Fibroblast of skin of left quadriceps (primary cell): ENCODE measurements at places on chromosomes 6 and 20.

DNA sequence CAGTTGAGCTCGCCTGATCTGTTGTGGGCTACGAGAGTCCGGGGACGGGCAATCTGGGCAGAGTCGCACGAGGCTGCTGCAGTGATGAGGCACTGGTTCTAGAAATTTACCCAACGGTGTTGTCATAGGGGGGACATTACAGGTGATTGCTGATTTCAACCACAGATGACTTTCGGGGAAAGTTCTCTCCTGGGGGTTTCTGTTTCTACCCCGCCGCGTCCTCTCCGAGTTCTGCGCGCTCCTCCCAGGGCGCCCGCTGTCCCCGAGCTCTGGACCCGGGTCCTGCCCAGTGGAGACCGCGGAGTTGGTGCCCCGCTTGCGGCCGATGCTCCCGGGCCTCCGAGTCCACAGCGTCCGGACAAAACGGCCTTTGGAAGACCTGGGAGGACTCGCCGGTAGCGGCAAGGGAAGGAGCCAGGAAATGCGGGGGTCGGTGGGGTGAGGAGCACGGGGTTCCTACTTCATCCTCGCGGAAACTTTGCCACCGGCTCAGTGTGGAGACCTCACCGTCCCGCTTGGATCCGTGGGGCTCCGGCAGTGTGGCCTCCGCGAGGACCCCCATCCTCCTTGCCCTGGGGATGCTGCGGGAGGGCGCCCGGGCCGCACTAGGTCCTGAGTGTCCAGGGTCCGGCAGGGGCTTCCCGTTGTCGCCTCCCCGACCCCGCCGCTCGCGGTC lies 12.3 kb upstream of the RAET1L start:
- DNase-seq, result no peak

DNA sequence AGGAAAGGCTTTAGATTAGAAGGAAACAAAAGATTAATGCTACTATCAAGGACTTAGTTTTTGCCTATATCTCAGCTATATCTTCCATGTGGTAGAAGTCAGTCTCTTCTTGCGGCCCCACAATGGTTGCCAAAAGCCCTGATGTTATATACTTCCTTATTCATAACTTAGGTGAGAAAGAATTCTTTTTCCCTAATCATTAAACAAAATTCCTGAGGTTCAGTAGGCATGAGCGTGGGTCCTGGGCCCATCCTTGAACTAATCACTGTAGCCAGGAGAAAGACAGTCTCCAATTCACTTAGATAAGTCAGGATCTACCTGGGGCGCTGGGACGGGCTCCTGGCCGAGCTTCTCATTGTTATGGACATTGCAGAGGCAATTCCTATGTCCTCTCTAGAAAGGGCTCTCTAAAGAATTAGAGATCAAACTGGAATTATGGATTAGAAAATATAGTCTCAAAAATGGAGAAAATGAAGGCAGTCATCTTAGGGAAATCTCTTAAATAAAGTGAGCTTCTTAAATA lies 134.3 kb downstream of the KIF6 start:
- DNase-seq, result no peak

DNA sequence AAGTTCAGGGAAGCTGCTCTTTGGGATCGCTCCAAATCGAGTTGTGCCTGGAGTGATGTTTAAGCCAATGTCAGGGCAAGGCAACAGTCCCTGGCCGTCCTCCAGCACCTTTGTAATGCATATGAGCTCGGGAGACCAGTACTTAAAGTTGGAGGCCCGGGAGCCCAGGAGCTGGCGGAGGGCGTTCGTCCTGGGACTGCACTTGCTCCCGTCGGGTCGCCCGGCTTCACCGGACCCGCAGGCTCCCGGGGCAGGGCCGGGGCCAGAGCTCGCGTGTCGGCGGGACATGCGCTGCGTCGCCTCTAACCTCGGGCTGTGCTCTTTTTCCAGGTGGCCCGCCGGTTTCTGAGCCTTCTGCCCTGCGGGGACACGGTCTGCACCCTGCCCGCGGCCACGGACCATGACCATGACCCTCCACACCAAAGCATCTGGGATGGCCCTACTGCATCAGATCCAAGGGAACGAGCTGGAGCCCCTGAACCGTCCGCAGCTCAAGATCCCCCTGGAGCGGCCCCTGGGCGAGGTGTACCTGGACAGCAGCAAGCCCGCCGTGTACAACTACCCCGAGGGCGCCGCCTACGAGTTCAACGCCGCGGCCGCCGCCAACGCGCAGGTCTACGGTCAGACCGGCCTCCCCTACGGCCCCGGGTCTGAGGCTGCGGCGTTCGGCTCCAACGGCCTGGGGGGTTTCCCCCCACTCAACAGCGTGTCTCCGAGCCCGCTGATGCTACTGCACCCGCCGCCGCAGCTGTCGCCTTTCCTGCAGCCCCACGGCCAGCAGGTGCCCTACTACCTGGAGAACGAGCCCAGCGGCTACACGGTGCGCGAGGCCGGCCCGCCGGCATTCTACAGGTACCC lies at the start of gene ESR1:
Gene ESR1, plus strand, starts transcription at position 170 of the 858 bp plus-strand sequence. Its CDS starts 231 bp downstream, at position 401.
- no peak for DNase-seq

DNA sequence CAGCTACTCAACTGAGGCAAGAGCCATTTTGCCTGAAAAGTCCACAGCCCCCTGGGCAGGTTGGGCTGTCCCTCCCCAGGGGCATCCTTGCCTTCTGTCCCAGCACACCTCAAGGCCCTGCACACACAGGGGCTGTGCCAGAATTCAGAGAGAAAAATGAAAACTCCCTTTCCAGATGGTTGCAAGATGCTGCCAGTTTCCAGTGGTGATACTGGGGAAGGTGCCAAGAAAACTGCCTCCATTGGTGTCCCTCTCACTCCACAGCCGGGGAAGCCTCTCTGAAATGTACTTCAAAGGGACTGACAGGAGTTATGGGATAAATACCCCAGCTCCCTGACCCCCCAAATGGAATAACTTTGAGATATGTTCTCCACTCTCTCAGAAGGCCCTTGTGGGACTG lies 154.2 kb upstream of the MAFB start:
- no peak for DNase-seq

DNA sequence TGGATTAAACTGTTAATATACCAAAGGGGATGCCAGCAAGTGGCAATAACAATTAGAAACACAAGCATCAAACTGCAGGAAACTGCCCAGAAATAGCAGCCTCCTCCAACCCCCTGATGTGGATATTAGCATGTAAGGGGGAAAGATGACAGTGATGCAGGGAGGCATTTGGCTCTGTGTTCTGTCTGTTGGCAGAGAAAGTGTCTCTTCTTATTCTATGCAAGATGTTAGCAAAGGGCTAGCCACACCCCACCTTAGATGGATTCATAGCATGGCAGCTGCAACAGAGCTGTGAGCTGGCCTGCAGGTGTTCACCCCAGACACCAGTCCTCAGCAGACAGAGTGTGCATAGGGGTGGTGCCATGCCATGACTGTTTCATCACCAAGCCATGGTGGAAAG lies 38.0 kb downstream of the SCP2D1 start:
- no peak for DNase-seq

DNA sequence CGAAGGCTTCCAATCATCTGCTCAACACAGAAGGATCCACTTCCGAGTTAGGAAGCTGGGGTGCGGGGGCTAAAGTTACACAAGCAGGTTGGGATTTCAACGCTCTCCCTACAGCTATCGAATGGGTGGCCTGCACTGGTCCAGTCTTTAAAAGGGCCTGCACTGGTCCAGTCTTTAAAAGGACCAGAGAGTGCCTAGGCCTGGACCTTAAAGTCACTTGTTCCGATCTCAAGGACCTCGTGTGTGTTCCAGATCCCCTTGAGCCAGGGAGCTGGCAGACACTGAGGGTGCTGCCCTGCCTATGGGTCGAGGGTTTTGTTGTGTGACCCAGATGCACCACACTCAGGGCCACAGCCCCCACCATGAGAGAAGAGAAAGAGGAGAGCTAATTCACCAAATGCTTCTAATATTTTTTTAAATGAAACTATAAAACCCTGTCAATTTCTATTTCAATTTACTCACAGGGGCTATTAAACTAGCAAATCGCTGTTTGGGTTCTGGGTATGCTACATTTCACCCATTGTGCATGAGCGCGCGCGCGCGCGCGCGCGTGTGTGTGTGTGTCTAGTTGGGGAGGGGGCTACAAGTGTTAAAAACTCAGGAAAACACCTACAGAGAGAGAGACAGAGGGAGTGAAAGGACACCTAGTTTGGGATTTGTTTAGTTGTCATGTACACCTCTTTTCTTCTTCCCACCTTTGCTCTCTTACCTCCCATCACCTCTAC lies 7.5 kb downstream of the TFAP2B start:
- DNase-seq, result no peak

GRCh38 chr20:21548390-21549035 lies 34.6 kb upstream of the NKX2-2 start:
- DNase-seq, result no peak

- DNase-seq, result no peak
Observed at GRCh38 chr6:4403828-4404227, 268.5 kb upstream of the ECI2 start.

GRCh38 chr6:116411284-116411623 lies 40.5 kb downstream of the DSE start:
- no peak for DNase-seq

GRCh38 chr6:29519291-29520010 lies 31.7 kb upstream of the MAS1L start:
- DNase-seq, result no peak

GRCh38 chr6:22972771-22973170 lies 403.4 kb downstream of the HDGFL1 start:
- DNase-seq, result no peak

DNA sequence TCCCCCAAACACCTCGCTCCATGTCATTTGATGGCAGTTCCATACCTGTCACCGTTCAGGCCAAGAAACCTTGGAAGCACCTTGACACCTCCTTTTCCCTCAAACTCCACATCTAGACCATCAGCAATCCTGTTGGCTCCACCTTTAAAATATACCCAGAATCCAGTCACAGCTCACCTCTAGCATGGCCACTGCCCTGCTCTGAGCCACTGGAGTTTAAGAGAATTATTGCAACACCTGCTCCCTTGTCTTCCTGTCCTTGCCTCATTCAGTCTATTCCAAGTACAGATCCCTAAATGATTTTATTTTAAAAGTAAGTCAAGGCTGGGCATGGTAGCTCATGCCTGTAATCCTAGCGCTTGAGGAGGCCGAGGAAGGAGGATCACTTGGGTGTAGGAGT lies 11.6 kb upstream of the TRIB3 start:
- no peak for DNase-seq

GRCh38 chr6:36377594-36377993 lies 9.9 kb downstream of the ETV7 start:
- no peak for DNase-seq

DNA sequence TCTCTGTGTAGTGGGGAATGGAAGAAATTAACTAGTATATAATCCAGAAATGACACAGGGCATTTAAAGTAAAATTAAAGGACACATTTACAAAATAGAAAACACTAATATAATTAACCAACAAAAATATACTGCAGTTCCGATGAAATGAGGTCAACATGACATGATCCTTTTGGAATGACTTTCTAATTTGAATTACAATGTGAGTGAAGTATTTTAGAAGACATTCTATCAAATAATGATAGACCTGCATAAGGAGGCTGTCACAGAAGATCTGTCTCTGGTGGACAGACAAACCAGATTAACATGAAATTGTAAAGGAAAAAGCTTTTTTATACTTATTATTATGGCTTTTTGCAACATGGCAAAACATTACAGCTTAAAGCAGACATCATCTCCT lies 100.6 kb upstream of the FAM184A start:
- no peak for DNase-seq

- DNase-seq, result no peak
Observed at GRCh38 chr6:105561486-105561885, 158.6 kb upstream of the PREP start.

- DNase-seq, result no peak
Observed at GRCh38 chr20:50218987-50219435, 28.4 kb downstream of the CEBPB start.

- DNase-seq, result no peak
Observed at GRCh38 chr6:31899882-31900722, 1.8 kb downstream of the ZBTB12 start.

GRCh38 chr20:13857304-13857703 lies 72.5 kb downstream of the NDUFAF5 start:
- DNase-seq, result no peak

DNA sequence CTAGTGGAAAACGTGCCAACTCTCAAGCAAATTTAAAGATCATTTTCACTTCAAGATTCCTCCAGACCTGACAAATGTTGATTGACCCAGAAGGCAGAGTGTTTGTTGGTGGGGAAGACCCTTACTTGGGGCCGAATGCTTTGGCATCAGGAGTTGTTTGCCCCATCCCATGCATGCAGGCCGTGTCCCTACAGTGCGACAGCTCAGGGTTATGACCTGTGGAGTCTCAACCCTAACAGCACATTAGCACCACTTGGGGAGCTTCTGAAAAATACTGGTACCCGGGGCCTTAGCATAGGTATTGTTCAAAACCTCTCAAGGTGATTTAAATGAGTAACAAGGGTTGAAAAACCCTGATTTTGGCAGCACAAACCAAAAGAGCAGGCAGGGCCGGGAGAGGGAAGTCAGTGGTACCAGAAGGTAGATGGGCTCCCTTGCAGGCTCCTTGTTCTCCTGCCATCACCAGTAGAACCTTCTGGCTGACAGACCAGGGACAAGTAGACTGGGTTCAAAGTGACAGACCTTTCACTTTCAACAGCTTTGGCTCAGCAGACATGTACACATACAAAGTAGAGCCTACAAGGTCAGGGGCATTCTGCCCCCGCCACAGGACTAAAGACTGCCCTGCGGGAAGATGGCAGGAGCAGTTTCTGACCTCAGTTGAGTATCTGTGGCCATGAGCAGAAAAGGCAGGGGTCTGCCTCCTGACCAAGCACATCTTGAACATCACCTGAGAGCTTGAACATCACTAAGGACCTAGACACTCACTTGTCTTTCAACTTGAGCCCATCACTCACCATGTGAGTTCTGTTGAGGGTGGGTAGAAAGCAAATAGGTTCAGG lies 39.6 kb downstream of the PLCG1 start:
- no peak for DNase-seq

- DNase-seq, result no peak
Observed at GRCh38 chr6:14784596-14785492, 461.0 kb upstream of the JARID2 start.

- no peak for DNase-seq
Observed at GRCh38 chr6:166286839-166287271, 21.3 kb downstream of the PRR18 start.

- DNase-seq, result no peak
Observed at GRCh38 chr6:150613269-150613668, 13.6 kb downstream of the PLEKHG1 start.

GRCh38 chr20:46523696-46524328 lies 10.5 kb upstream of the ZNF334 start:
- no peak for DNase-seq

- no peak for DNase-seq
Observed at GRCh38 chr6:147554281-147554680, 45.8 kb downstream of the SAMD5 start.
